ENCODE measurements at places on chromosomes 16 and 17. TPM values are rescaled to one million over a fixed set of nuclear protein-coding genes. Genes with fewer than 3 reads are reported as not detected.
A peak's percentile ranks its signal among the peaks of the same experiment; 100 is the strongest.

DNA sequence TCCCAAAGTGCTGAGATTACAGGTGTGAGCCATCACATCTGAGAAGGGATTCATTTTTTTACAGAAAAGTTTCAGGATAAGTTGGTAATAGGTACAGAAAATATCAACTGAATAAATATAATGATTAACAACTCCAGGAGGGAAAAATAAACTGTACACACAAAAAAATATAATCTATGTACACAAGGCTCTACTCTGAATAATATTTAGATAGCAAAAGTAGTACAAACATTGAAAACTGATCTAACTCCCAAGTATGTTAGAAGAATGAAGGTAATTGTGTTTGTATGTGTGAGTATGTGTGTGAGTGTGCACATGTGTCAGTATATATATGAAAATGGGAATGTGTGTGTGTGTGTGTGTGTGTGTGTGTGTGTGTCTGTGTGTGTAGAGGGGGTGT lies 20.4 kb downstream of the TUBD1 start:
- H3K27ac ChIP-seq = no peak overlapping the region
- no peaks in the 10 kb centered on the region for H3K4me1 ChIP-seq
- H3K4me3 ChIP-seq = no peak overlapping the region
- no peak for DNase-seq

GRCh38 chr17:16352303-16352666 lies 984 bp downstream of the CENPV start:
- no peak for DNase-seq
- peak overlapping the region; percentile 2 for H3K27ac ChIP-seq
- H3K4me1 ChIP-seq = peaks cover 10% of the 10 kb centered on the region
- no peaks in the 10 kb centered on the region for H3K27me3 ChIP-seq
- H3K4me3 ChIP-seq = peak overlapping the region; percentile 48

- H3K4me1 ChIP-seq = peaks cover 4% of the 10 kb centered on the region
- H3K27me3 ChIP-seq = no peaks in the 10 kb centered on the region
- H3K36me3 ChIP-seq = no peaks in the 10 kb centered on the region
- H3K4me3 ChIP-seq = no peak overlapping the region
- no peak overlapping the region for H3K27ac ChIP-seq
- DNase-seq = no peak
Observed at GRCh38 chr17:50785946-50786570, 18.7 kb upstream of the ANKRD40CL start.

GRCh38 chr16:66036184-66036583 lies 330.3 kb upstream of the CDH5 start:
- DNase-seq = no peak
- no peak overlapping the region for H3K27ac ChIP-seq
- no peaks in the 10 kb centered on the region for H3K36me3 ChIP-seq
- no peaks in the 10 kb centered on the region for H3K27me3 ChIP-seq
- no peak overlapping the region for H3K4me3 ChIP-seq

GRCh38 chr17:71316176-71316897 lies 804.5 kb upstream of the SOX9 start:
- DNase-seq = no peak
- H3K36me3 ChIP-seq = no peaks in the 10 kb centered on the region
- H3K4me1 ChIP-seq = no peaks in the 10 kb centered on the region
- H3K27me3 ChIP-seq = no peaks in the 10 kb centered on the region
- no peak overlapping the region for H3K4me3 ChIP-seq

DNA sequence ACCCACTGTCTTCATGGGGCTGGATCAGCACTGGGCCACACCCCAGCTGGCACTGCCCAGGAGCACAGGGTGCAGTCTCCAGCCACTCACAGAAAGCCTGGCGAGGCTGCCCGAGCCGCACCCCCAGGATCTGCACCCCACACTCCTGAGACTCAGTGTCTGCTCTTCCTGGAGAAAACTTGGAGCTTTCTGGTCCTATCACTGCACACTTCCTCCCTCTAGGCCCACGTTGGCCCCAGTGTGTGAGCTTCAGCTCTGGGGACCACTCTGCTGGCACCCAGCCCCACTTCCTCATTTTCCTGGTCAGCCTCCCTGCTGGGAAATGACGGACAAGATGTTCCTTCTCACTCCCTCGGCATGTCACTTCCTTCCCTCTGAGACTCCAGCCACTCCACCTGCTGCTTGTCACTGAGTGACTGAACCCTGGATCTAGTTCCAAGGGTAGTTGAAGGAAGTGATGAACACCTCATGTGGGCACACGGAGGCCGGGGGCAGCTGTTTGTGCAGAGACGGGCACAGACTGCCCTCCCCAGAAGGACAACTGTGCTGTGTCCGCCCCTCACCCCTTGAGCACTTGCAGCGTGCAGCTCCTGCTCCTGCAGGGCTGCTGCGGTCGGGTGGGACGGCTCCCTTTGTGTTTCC lies 29.0 kb downstream of the ZC3H18 start:
- H3K27ac ChIP-seq = no peak overlapping the region
- DNase-seq = no peak
- H3K36me3 ChIP-seq = peaks cover 4% of the 10 kb centered on the region
- peaks cover 3% of the 10 kb centered on the region for H3K4me1 ChIP-seq
- H3K27me3 ChIP-seq = no peaks in the 10 kb centered on the region

DNA sequence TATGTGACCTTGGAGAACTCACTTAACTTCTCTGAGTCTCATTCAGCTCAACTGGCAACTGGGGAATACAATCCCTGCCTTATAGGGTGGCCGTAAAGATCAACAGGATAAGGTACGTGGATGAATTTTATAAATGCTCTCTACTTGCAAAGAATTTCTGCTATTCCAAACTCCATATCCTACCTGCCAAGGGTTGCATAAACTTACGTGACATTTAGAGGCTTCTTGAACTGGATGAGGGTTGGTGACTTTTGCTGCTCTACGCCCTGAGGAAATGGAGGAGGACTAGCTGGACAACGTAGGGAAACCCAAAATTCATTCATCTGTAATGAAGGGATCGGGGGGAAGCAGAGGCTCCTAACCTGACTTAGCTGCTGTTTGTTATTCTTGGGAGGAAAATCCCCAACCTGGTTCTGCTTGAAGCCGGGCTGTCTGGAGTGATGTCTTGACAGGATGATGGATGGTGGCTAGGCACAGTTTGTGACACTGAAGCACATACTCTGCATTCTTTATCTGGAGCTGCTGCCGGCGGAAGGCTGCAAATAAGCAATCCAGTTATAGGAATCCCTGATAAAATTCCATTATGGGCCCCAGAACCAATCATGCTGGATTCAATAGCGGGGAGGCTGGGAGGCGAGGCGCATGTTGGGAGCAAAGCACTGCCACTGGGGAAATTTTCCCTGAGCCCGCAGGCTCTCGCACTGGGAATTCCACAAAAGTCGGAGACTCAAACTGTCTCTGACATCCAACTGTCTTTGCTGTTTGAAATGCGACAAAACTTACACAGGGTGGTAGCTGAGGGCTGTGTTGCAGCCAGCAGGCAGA lies 94.7 kb upstream of the SDK2 start:
- DNase-seq = no peak
- H3K27me3 ChIP-seq = no peaks in the 10 kb centered on the region

- no peak for DNase-seq
- H3K4me1 ChIP-seq = no peaks in the 10 kb centered on the region
- no peak overlapping the region for H3K27ac ChIP-seq
Observed at GRCh38 chr16:85430523-85431421, 182.3 kb upstream of the GSE1 start.

DNA sequence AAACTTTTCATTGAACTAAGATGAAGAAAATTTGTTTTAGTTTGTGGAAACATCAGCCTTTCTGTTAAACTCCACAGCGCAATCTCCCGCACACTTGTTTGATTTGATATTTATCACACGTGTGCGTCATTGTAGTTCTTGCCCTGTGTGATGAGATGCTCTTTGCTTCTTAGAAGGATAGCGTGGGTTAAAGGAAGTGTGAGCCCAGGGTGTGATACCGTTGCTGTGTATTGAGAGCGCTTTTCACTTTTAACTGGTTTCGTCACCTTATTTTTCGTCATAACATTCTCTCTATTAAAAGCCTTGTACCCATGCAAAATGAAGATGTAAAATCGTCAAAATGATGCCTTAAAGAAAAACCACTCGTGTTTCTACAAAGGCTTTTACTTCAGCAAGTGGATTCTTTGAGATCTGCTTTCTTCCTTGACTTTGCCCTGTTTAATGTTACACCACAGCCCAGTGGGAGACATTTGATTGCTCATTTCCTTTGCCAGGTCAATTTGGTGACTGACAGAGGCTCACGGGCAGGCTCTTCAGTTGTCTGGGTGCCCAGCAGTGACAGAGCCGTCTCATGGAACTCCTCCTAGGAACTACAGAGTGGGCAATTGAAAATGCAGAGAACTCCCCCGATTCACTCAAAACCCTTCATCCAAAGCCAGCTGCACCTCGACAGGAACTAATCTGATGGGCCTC lies 61.1 kb downstream of the RPA1 start:
- H3K4me1 ChIP-seq = no peaks in the 10 kb centered on the region
- H3K36me3 ChIP-seq = peaks cover 6% of the 10 kb centered on the region
- H3K27ac ChIP-seq = no peak overlapping the region
- no peak for DNase-seq

- H3K36me3 ChIP-seq = no peaks in the 10 kb centered on the region
- no peaks in the 10 kb centered on the region for H3K4me1 ChIP-seq
- no peak for DNase-seq
Observed at GRCh38 chr17:22435231-22435974, 743.1 kb downstream of the KCNJ18 start.

GRCh38 chr17:81481073-81481799 lies 31.4 kb downstream of the ACTG1 start:
- H3K27ac ChIP-seq = no peak overlapping the region
- no peaks in the 10 kb centered on the region for H3K27me3 ChIP-seq
- DNase-seq = peak; percentile 64
- peaks cover 11% of the 10 kb centered on the region for H3K4me1 ChIP-seq
- H3K36me3 ChIP-seq = no peaks in the 10 kb centered on the region

DNA sequence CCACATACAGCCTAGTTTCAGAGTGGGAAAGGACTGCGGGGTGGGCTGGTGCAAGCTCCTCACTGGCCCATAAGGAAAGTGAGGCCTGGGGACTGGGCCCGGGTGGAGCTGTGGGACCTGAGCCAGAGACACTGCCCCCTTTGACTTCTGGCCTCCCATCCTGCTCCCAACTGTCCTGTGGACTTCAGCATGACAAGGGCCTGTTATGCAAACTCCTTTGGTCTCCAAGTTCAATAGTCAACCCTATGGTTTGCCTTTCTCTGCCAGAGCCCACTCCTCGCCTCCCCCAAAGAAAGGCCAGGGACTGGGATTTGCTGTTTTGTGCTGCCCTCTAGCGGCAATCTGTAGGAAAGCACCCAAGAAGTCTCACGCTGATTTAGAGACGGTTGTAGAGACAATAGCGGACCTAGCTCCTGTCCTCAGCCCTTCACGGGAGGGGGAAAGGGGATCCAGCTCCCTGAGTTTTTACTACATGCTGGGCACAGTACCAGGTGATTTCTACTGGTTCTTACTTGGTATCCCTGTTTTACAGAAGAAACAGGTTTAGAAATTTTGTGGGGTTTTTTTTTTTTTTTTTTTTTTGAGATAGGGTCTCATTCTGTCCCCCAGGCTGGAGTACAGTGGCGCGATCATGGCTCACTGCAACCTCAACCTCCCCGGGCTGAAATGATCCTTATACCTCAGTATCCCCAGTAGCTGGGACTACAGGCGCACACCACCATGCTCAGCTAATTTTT lies 1.2 kb upstream of the TLCD3B start:
- no peaks in the 10 kb centered on the region for H3K36me3 ChIP-seq
- H3K27ac ChIP-seq = no peak overlapping the region
- DNase-seq = peak; percentile 56
- H3K4me1 ChIP-seq = no peaks in the 10 kb centered on the region

GRCh38 chr16:53093162-53093744 lies 38.5 kb downstream of the CHD9 start:
- H3K4me3 ChIP-seq = no peak overlapping the region
- peak overlapping the region; percentile 51 for H3K27ac ChIP-seq
- DNase-seq = no peak
- peaks cover 55% of the 10 kb centered on the region for H3K4me1 ChIP-seq
- H3K36me3 ChIP-seq = no peaks in the 10 kb centered on the region

- H3K4me1 ChIP-seq = no peaks in the 10 kb centered on the region
- DNase-seq = no peak
- H3K27me3 ChIP-seq = no peaks in the 10 kb centered on the region
- no peak overlapping the region for H3K4me3 ChIP-seq
- no peaks in the 10 kb centered on the region for H3K36me3 ChIP-seq
Observed at GRCh38 chr16:17483351-17483750, 12.6 kb upstream of the XYLT1 start.

- no peaks in the 10 kb centered on the region for H3K36me3 ChIP-seq
- peak overlapping the region; percentile 64 for H3K27ac ChIP-seq
- H3K4me1 ChIP-seq = peaks cover 10% of the 10 kb centered on the region
- H3K27me3 ChIP-seq = no peaks in the 10 kb centered on the region
- DNase-seq = no peak
Observed at GRCh38 chr16:27204312-27204915, 1.1 kb downstream of the KDM8 start.

The ATP6V0D1 gene
- polyA plus RNA-seq = 254 TPM

DNA sequence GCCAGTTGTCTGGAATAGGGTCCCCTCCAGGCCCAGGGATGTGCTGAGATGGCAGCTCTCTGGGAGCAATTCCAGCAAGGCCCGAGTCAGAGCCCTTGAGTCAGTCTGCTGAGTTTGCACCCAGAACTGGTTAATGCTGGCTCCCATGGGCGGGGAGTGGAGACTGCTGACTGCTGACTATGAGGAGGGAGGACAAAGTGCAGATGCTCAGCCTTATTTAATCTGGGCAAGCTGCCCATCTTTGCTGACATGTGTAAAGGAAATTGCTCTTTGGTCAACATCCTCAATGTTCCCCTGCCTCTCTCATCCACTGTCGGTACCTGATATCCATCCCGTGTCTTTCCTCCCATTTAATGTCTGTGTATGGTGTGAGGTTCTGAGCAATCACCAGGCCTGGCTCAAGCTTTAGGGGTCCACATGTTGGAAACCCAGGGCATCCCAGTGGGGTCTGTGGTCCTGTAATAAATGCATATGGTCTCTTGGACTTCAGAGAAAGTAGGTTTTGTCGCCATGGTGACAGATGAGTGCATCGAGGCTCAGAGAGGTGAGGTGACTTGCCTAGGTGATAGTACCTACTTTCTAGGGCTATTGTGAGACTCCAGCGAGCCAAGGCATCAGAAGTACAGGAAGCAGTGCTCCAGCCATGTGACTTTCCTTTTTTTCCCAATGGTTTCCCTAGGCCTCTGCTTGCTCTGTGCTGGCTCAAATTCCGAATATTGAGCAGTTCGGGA lies 20.0 kb upstream of the RNF135 start:
- no peaks in the 10 kb centered on the region for H3K36me3 ChIP-seq
- DNase-seq = peak; percentile 46
- H3K27me3 ChIP-seq = no peaks in the 10 kb centered on the region
- H3K27ac ChIP-seq = no peak overlapping the region

The ACSM2A gene
- polyA plus RNA-seq = 0.03 TPM
